ENCODE measurements at places on chromosomes 7 and 10. TPM values are rescaled to one million over a fixed set of nuclear protein-coding genes. Genes with fewer than 3 reads are reported as not detected.

DNA sequence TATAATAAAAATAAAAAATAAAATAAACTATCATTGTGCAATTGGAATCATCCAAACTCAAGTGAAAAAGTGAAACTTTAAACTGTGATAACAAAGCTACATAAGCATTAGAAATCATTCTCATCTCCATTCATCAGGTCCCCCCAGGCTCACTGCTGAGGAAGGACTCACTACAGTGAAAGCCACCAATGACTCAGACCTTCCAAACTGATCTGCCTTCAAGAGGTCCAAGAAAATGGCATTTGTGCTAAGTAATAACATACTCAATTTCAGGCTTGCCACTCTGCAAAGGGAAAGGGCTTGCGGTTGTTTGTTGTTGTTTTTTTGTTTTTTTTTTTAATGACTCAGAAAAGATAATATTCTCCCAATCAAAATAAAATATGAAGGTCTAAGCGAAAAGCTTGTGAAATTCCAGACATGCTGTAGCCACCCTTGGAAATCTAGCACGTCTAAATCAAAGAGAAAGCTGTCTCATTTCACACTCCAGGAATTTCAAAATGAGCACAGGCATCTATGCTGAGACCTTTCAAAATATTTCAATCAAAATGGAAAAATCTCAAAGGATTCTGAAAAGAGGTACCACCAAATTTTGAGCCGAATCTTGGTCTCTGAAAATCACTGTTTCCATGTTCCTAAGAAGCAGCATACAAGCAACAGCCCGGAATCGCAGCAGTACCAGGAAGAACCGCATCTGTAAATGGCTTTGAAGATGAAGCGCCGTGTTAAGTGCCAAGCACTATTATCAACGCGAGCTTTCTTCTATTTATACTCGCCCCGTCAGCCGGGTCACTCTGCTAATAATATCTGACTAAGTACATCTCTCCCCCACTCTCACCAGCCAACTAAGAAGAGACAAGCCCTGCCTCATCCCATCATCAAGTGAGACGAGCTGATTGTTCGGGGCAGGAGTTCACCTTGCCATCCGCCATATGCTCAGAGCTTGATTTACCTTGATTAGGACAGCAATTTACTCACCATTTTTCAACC is 13.5 kb downstream of the SFMBT2 start:
- no peak for DNase-seq

GRCh38 chr10:95312986-95313495 is 22.2 kb upstream of the PDLIM1 start:
- DNase-seq, result no peak

DNA sequence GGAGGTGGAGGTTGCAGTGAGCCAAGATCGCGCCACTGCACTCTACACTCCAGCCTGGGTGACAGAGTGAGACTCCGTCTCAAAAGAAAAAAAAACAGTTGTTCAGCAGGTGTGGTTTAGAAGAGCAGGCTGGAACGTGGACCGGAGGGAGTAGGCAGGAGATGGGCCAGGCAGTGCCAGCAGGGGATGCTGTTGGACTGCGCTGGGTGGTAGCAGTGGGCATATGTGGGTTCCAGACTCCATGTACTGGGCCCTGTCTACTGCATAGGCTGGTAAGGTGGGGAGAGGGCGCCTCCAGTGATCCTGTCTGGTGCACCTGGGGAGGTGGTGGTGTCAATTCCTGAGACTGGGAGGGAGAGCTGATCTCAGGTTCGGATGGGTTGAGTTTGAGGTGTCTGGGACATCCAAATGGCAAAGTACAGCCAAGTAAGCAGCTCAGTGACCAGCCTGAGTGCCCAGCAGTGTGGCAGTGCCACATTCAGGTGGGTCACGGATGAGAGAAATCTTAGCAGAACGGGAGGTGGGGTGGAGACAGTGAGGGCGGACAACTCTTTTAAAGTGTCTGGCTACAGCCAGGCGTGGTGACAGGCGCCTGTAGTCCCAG is 25.9 kb downstream of the SFXN4 start:
- DNase-seq, result peak; percentile 18

DNA sequence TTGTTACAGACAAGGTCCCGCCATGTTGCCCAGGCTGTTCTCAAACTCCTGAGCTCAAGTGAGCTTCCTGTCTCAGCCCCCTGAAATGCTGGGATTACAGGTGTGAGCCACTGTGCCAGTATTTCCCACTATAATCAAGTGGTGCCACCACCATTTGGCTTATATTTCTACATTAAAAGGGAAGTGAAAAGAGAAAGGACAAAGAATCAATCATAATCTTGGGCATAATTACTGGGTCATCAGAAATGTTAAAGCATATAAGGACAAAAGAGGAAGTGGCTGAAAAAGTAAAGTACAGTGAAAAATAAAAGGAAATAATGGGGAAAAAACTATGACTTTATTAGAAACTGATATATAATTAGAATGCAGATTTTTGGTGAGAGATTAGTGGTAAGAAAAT is 25.7 kb upstream of the ENTPD1 start:
- DNase-seq, result no peak

DNA sequence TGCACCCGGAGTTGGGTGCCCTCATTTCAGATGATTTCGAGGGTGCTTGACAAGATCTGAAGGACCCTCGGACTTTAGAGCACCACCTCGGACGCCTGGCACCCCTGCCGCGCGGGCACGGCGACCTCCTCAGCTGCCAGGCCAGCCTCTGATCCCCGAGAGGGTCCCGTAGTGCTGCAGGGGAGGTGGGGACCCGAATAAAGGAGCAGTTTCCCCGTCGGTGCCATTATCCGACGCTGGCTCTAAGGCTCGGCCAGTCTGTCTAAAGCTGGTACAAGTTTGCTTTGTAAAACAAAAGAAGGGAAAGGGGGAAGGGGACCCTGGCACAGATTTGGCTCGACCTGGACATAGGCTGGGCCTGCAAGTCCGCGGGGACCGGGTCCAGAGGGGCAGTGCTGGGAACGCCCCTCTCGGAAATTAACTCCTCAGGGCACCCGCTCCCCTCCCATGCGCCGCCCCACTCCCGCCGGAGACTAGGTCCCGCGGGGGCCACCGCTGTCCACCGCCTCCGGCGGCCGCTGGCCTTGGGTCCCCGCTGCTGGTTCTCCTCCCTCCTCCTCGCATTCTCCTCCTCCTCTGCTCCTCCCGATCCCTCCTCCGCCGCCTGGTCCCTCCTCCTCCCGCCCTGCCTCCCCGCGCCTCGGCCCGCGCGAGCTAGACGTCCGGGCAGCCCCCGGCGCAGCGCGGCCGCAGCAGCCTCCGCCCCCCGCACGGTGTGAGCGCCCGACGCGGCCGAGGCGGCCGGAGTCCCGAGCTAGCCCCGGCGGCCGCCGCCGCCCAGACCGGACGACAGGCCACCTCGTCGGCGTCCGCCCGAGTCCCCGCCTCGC is at the start of gene EGFR:
EGFR (plus strand) TSS at position 657 of the 830 bp plus-strand sequence. CDS start 261 bp downstream, outside the sequence.
- peak; percentile 13 for DNase-seq

- no peak for DNase-seq
These were observed 14.6 kb upstream of the INSYN2A start for GRCh38 chr10:127210936-127211466.

ERVW-1 gene
- not detected for total RNA-seq

GRCh38 chr7:149027055-149027454 is 1.2 kb downstream of the PDIA4 start:
- no peak for DNase-seq

LIPK gene
- total RNA-seq, result not detected

DEPP1 gene
- 0.14 TPM for total RNA-seq

DNA sequence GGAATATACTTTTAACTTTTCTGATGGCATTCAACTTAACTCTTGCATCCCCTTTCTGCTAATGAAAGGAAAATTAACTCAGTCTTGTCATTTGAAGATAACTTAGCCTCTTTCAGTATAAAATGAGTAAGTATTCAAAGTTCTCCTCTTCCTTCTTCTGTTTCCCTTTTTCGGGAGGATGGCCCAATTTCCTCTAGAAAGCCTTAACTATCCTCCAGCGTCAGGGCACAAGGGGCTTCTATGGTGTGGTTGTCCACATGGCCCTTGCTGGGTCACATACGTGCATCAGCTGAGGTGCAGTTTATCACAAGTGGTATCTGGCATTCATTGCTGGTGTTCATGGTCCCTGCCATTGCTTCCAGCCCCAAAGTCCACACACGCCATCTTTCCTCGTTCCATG is 17.8 kb upstream of the GSAP start:
- no peak for DNase-seq

DNA sequence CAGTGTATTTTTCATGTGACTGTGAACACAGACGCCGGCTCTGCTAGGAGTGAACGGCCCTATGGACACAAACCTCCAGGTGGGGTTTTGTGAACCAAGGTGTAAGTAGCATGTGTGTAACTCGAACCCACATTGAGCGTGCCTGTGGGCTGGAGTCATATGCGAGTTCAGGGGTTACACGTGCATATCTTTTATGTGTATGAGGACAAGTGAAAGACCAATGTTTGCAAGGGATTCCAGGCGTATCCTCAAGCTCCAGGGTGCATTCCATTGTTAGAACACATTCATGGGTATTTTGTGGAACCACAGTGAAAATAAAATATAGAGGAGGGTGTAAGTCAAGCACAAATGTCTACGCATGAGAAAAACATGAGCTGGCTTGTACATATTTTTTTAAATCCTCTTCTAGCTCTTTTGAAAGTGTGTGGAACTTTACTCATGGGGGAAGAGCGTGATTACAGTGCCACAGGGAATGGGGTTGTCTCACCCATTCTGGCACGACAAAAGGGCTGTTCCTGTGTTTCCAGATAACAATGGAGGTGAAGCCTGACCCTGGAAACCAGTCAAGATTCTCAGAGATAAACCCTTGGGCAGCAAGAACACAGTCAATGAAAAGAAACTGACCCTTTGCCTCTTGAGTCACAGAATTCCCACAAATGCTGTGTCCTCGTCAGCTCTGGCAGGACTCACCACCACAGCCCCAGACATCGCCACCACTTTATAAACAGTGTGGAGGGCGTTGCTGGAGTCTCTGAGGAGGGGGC is 37.0 kb upstream of the GOT1 start:
- DNase-seq, result no peak

CRHR2 gene
- not detected for total RNA-seq

- no peak for DNase-seq
These were observed 16.3 kb downstream of the VOPP1 start for GRCh38 chr7:55556031-55556430.

CDHR3 gene
- total RNA-seq, result 1.8 TPM

DNA sequence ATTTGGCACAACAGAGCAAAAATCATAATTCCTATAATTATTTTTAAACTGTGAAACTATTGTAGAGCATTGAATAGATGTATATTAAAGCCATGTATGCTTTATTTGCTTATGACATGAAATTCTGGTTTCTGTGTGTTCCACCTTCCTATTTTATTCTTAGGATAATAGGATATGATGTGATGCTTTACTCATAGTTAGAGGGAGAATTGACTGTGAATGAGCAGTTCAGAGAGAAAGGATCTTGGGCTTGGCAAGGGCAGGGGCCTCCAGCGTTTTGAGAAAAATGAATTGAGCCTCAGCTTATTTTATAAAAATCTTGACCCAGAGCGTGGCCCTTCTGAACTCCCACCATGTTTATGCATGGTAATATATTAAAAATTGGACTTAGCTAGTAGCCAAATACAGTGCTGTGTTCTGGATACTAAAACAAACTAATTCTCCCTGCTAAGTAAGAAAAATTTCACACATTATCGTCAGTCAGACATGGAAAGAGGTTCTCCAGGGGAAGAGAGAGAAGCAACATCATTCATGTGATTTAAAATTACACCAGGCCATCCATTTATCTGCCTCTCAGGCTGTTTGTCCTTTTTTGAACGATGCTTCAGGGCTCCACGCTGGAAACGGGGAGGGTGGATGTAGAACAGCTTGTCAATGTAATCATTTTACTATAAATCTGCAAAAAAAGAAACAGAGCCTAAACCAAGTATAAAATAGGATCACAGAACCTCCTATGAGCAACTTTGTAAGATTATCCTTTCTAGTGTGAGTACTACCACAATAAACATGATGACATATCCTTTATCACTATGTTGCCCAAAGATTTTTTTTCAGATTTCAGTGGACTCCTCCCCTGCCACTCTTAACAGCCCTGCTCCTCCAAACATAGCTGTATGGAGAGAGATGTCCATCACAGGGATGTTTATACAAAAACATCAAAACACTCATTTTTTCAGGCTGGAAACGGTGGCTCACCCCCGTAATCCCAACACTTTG is 258.1 kb upstream of the C7orf33 start:
- DNase-seq, result no peak

GRCh38 chr10:124007102-124007772 is 86.2 kb downstream of the CHST15 start:
- DNase-seq, result no peak

GRCh38 chr7:141342621-141343408 is 208.4 kb upstream of the AGK start:
- DNase-seq, result no peak

DNA sequence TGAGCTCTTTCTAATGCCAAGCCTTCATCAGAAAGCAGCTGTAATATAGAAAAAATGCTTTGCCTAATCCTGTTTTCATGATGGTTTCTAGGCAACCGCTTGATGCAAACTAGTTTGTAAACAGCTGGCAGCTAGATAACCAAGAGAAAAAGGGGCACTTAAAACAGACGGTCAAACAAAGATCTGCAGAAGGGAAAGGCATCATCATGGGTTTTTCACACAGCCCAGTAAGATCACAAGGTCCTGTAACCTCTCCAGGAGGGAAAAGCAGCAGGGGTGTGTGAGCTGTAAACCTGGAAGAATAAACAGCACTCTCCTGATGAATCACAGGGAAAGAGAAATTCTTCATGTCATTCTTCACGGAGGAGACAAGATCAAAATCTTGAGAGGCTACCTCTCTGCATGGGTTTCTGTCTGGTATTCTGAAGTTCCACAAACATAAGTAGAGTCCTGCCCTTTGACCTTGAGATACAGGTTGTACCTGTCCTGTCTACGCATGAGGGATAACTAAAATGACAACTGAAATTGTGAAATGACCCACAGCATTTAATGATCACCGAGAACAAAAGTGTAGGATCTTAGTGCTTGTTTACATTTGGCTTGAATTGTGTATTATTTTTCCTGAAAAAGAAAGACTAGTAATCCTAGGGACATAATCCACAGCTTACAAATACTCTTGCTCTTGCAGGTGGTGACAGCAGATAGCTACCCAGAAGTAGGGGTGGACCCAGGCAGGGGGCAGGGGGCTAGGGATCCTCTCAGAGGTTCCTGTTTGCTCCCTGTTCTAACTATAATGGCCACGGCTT is 48.0 kb downstream of the CREB3L2 start:
- no peak for DNase-seq

SEMA3A gene
- total RNA-seq, result 0.34 TPM

FZD8 gene
- 0.18 TPM for total RNA-seq

ADARB2 gene
- total RNA-seq, result not detected

PRLHR gene
- total RNA-seq, result not detected

- no peak for DNase-seq
These were observed 58.6 kb upstream of the MKRN1 start for GRCh38 chr7:140537750-140538482.

DNA sequence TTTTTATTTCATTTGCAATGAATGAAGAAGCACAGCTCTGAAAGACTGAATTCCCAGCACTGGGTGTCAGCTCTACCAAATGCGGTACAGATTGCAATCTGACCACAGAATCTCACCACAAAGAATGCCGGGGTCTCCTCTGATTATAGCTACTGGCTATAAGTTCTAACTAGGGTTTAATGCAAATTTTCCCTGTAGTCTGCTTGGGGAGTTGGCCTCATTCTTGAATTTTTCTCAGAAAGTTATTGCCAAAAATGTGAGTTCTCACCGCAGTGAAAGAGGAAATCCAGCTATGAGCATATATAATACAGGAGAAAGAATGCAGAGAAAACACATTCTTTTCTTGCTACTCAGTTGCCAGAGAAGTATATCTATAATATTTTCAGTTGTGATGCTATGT is 1255.7 kb upstream of the LRRTM3 start:
- no peak for DNase-seq

TAS2R3 gene
- total RNA-seq, result not detected

All from G401 (cell line).